Subcutaneous adipose tissue (tissue), 4 donors: ENCODE measurements at places on chromosomes 2 and 18. TPM values are rescaled to one million over a fixed set of nuclear protein-coding genes. Genes with fewer than 3 reads are reported as not detected.

HES6 gene
- 3.9 TPM for total RNA-seq

ZNF385B gene
- total RNA-seq, result 2.9 TPM

MYCN gene
- total RNA-seq, result not detected

TGFA gene
- 1.1 TPM for total RNA-seq

ITGB6 gene
- total RNA-seq, result not detected

MAPK4 gene
- total RNA-seq, result 0.16 TPM

ABCG8 gene
- 0.19 TPM for total RNA-seq

CD302 gene
- 198 TPM for total RNA-seq

OR6B2 gene
- total RNA-seq, result not detected

ITPRIPL1 gene
- 1.3 TPM for total RNA-seq

CYP27A1 gene
- total RNA-seq, result 11.9 TPM

KCNK3 gene
- 3.3 TPM for total RNA-seq

KATNAL2 gene
- total RNA-seq, result 9.2 TPM

CHRNG gene
- not detected for total RNA-seq

TUBA3E gene
- not detected for total RNA-seq

PDCD1 gene
- 0.57 TPM for total RNA-seq

GATA6 gene
- total RNA-seq, result 5.7 TPM

SLC66A2 gene
- total RNA-seq, result 91.4 TPM

VWA3B gene
- not detected for total RNA-seq

DYNAP gene
- not detected for total RNA-seq

EHD3 gene
- 0.98 TPM for total RNA-seq

NGEF gene
- total RNA-seq, result 1.3 TPM

CNDP1 gene
- not detected for total RNA-seq

TBR1 gene
- total RNA-seq, result not detected

LAMA1 gene
- 1.3 TPM for total RNA-seq

LHCGR gene
- 0.75 TPM for total RNA-seq
